ENCODE measurements at places on chromosomes 5 and 9. TPM values are rescaled to one million over a fixed set of nuclear protein-coding genes. Genes with fewer than 3 reads are reported as not detected.

- no peak for DNase-seq
Observed at GRCh38 chr5:103280967-103281366, 22.4 kb downstream of the MACIR start.

DNA sequence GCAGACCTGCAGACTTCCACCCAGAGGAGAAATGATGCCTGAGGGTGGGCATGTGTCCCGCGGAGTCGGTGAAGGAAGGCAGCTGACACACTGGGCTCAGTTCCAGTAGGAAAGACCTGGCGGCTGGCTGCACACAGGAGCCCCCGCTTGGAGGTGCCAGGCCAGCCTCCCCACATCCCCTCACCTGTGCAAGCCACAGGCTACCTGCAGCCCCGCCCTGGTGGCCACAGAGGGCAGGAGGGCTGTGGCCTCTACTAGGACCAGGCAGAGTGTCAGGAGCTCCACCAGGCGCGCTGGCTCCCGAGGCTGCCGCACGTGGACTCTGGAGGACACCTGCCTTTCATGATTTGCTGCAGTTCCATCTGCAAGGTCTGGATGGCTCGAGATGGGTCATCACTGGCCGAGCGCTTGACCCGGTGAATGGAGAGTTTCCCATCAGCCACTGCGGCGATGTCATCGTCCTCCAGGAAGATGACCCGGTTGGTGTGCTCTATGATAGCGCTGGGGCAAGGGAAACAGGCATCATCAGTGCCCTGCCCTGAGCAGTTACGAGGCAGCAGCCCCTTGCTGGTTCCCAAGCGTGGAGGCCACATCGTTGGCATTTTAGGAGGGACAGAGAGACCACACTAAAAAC lies 26.7 kb upstream of the MAPK9 start:
- no peak for DNase-seq

- no peak for DNase-seq
Observed at GRCh38 chr5:124408738-124409453, 337.5 kb downstream of the ZNF608 start.

- DNase-seq: peak; percentile 22
Observed at GRCh38 chr5:141172381-141173204, at the start of gene PCDHB7. TSS of gene PCDHB7 (plus strand) at chr5:141172644. CDS start at chr5:141172836, 192 bp downstream.

- DNase-seq: no peak
Observed at GRCh38 chr9:124733964-124734740, 37.0 kb downstream of the NR6A1 start.

Gene LCN15
- total RNA-seq: not detected

Gene FOXD4L4
- 0.31 TPM for total RNA-seq

All from kidney (tissue), 22 donors.